ENCODE measurements at places on chromosomes 2 and 18.

- DNase-seq = no peak
These were observed 62.9 kb downstream of the PDCL3 start for GRCh38 chr2:100625717-100626116.

GRCh38 chr18:9927392-9928063 is 13.7 kb downstream of the VAPA start:
- DNase-seq = no peak

GRCh38 chr18:5424903-5425664 is 118.7 kb downstream of the EPB41L3 start:
- peak; percentile 28 for DNase-seq

- no peak for DNase-seq
These were observed 68.5 kb downstream of the NCOA1 start for GRCh38 chr2:24559473-24560113.

- no peak for DNase-seq
These were observed 73.1 kb upstream of the IL1R1 start for GRCh38 chr2:102069311-102069974.

GRCh38 chr2:45390861-45391260 is 220.2 kb downstream of the SRBD1 start:
- no peak for DNase-seq

- DNase-seq = no peak
These were observed 22.0 kb downstream of the AP1S3 start for GRCh38 chr2:223815186-223815883.

DNA sequence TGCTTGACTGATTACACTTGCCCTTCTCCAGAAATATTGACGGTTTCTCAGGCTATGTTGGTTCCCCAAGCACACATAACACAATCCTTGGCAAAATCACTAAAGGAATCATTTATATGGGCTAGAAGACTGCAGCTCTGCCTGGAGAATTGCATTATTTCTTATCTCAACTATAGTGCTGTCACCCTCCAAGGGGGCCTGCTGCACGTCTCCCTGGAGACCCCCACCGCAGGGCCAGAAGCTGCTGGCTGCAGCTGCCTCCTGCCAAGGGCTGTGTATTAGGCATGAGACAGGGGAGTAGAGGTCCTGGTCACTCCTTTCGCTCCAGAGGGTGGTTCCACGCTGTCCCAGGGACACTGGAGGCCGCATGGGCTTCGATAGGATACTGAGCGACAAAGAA is 76.6 kb downstream of the LRRC30 start:
- no peak for DNase-seq

DNA sequence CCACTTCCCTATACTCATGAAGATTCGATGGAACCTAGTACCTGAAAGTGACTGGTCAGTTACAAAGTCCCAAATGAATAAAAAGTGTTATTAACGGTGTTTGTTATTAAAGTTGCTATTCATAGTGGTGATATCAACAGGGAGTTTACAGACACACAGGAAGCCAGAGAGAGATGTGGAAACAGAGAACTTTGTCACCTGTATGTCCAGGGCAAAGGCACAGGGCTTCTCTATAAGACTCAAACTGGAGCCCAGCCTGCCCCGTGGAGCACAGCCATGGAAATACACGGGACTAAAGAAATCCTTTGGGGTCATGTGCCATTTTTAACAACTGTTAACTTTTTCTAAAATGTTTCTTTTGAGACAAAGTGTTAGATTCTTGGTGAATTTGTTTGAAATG is 68.5 kb downstream of the KLF7 start:
- DNase-seq = no peak

- peak; percentile 65 for DNase-seq
These were observed 1.4 kb downstream of the ANO7 start for GRCh38 chr2:241189856-241190201.

GRCh38 chr2:72325592-72326422 is 178.1 kb upstream of the CYP26B1 start:
- peak; percentile 15 for DNase-seq

- DNase-seq = peak; percentile 14
These were observed 4.1 kb downstream of the PCBP1 start for GRCh38 chr2:70091364-70091763.

- DNase-seq = no peak
These were observed 32.9 kb upstream of the TOGARAM2 start for GRCh38 chr2:28948160-28948559.

DNA sequence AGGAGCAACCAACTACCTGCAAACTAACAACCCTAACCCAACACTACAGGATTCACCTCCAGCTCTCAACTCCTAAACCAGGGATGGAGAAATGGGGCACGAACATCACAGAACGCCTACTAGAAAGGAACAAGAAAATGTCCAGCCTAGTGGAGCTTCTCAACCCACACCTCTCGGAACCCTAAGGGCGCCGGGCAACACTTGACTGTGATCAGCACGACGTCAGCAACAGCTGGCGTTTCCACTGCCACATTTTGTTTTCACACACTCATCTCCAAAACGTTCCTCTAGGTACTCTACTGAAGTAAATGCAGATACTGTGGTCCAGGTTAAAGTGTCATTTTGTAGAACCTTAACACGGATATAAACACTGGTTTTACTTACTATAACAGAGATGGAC is 4.2 kb downstream of the RNASEH1 start:
- DNase-seq = no peak

DNA sequence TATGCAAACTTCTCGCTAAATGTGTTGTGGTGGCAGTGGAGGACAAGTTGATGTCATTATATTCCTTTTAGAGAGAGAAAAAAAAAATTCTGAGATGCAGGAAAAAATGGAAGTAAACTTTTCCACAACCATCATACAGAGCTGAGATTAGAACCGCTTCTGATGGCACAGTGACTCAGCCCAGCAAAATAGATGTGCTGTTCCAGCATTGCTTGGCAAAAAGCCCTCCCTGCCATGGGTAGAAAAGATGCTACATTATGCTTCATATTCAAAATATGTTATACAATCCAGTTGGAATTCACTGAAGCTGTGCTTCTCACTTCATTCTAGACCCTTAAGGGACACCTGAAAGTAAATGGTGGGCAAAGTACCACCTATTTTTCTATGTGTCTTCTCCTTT is 1047.6 kb upstream of the FANCL start:
- no peak for DNase-seq

GRCh38 chr2:107747964-107748583 is 78.6 kb upstream of the RGPD4 start:
- DNase-seq = no peak

Measured in H7 (cell line).